Fibroblast of gingiva (primary cell): ENCODE measurements at places on chromosomes 2 and 18.

DNA sequence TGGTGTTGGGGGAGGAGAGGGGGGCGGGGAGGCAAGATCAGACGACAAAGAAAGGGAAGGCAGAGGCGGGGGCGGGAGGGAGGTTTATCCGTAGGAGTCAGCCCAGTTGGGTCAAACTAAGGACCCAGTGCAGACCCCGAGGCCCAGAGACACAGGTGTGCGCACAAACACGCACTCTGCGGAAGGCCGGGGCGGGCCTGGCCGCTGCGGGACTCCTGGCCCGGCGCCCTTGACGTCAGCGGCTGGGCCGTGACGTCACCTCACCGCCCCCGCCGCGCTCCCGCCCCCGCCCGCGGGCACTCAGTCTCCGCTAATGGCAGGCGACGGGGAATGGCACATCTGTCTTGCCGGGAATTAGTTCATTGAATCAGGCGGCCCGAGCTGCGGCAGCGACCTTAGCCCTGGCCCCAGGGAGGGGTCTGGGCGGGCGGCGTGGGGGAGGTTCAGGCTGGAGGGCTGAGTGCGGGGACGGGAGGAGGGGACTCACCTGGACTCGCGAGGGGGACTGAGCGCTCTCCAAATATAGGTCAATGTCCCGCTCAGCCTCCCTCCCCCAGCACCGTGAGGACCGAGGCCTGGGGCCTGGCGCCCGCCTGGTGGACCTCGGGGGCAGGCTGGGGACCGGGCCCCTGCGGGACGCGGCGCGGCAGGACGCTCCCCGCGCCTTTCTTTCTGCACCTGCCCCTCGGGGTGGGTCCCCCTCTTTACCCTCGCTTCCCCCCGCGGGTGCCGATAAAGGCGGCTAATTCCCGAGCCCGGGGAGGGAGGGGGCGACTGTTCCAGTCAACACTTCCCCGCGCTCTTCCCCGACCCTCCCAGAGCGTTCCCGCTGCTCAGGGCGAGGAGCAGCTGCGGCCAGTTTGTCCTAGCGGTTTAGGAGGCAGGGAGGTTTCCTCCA, 15.5 kb upstream of the ECEL1 start:
- no peak for DNase-seq

GRCh38 chr2:39642051-39642718, 23.5 kb upstream of the TMEM178A start:
- peak; percentile 38 for DNase-seq

DNA sequence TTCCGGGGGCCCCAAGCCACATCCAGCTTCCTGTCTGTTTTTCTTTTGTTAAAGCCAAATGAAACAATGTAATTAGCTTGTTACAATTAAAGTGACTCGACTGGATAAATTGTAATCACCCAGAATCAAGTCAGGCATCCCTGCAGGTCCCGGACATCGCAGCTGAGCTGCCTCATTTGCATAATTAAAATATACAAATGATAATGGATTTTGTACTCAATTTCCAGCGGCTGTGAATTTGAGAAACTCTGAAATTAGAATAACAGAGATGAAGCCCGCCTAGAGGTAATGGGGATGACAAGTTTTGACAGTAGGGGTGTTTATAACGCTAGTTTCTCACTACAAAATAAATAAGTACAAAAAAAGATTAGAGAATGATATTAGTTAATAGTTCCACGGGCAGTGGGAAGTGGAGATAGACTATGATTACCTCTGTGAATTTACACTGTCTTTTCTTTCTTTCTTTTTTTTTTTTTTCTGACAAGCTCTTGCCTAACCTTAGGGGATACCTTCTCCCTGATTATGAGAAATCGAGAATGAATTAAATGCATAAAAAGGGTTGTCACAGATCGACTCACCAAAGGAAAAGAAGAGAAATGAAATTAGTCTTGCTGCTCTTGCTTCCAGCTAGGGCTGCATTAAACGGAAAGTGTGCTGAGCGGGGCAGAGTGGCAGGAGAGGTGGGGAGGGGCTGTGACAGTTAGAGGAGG, 82.6 kb upstream of the SKOR2 start:
- no peak for DNase-seq

DNA sequence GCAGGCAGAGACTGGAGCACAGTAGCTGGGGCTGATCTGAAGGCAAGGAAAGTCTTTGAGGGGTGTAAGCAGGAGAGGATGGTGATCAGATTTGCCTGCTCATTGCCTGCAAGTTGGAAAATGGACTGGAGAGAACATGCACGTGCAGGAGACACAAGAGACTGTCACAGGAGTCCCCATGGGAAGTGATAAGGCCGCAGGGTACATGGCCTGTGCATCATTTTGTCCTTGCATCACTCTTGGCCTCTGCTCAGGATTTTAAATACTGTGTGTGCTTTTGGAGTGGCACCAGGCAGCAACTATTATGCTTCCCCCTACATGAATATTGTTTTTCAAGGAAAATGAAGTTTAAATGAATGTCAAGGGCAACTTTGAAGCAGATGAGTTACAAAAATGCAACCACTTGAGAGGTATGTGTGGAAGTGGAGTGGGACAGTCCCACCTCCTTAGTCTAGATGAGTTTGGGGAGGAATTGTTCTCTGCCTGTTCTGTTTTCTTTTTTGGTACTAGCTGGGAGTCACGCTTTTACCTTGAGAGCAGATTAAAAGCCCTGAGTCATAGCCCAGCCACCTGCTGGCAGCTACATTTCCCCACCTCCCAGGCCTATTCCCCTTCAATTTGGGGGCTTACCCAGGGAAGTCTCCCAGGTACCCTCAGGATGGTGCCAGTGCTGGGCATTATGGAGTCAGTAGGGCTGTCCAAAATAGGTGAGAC, 19.3 kb downstream of the MAPK4 start:
- no peak for DNase-seq

GRCh38 chr18:61929881-61930640, 37.3 kb upstream of the RNF152 start:
- DNase-seq: no peak

DNA sequence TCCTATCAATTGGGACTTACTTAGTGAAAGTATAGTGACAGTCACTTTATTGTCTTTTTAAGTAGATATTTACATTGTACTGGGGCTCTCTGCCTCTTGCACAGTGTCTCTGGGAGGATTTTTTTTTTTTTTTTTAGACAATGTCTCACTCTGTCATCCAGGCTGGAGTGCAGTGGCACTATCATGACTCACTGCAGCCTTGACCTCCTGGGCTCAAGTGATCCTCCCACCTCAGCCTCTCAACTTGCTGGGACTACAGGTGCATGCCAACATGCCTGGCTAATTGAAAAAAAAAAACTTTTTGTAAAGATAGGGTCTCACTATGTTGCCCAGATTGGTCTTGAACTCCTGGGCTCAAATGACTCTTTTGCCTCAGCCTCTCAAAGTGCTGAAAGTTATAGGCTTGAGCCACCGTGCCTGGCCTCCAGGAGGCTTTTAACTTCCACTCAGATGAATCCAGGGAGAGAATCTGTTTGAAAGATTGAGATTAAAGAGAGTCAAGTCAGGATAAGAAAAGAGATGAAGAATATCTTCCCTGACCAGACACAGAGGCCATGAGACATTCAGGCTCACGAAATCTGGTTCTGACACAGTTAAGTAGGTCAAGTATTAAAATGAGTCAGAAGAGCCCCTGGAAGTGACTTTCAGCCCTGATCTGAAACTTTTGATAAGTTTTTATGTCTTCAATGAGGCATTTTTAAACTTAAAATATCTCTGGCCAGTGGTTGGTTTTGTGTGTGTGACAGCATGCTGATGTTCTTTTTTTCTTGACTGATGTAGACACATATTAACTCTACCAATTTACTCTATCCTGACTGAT, 18.3 kb downstream of the ARHGEF33 start:
- DNase-seq: no peak

DNA sequence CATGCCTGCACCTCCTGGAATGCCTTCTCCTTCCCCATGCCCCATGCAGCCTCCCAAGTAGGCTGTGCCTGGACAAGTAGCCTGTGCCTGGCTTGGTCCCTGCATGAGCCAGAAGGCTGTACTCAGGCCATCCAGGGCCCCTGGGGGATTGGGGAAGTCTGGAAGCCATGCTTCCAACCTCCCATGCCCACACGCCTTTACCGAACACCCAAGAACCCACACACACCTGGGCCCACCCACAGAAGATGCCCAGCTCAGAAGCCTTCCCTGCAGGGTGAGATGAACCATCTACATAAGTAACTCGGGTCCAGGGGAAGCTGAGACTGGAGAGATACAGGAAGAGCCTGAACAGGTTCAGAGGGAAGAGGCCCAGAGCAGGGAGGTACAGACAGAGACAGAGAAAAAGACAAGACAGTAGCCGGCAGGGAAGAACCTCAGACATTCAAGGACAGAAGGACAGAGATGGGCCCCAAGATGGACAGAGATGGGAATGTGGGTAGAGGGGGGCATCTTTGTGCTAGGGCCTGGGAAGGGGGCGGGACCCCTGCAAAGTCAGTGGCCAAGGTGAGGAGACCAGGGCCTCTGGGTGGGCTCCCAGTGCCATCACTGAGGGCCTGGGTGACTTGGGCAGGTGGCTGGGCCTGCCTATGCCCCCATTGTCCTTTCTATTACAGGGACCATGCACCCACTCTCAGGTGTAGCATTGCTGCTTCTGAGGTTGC, 4.3 kb downstream of the BIN1 start:
- no peak for DNase-seq

DNA sequence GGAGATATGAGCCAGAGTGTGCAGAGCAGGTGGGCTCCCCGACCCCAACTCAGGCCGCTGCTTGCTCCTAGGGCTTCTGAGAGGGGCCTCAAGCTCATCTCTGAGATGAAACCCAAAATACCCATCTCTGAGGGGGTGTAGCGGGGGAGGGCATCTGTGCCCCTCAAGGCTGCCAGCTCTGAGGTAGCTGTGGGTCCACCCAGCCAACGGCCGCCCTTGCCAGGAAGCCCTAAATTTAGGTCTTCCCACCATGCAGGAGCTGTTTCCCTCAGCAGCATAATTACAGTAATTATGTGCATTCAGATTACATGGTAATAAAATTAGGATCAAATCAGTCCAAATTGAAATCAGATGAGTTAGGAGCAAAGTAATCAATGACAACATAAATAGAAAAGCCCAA, 97.8 kb upstream of the MCFD2 start:
- no peak for DNase-seq

DNA sequence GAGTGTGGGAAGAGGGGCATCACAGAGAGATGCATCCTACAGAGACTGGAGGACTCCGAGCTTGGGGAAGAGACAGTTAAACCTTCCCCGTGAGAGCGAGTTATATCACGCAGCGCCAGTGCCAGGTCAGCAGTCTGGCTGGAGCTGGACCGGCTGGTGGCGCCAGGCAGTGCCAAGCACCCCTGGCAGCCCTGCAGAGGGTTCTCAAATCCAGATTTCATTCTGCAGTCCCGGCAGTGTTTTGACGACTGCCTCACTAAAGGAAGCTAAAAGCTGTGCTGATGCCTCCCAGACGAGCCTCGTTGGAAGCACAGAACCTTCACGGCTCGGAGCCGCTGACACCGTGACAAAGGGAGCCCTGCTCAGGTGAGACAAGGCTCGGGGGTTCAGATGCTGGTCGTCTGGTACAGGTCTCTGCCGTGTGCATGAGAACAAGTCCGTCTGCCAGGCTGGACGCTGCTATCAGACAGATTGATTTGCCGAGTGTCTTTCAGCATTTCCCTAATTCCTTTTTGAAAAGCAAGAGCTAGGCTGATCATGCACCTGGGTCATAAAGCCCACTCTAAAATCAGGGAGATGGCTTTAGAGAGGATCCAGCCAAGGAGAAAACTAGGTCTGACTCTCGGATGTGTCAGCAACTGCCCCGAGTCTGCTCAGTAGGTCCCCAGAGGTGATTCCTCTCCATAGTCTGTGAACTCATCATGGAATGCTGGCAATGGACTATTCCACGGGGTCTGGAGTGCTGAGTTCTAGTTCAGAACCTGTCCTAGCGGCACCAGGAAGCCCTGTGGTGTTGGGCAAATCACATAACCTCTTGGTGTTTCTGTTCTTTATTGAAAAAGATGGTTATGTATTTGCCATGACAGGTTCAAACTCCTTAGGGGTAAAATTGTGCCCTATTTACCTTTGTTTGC, 240.6 kb downstream of the SOX11 start:
- no peak for DNase-seq

GRCh38 chr2:224915136-224915535, 127.1 kb downstream of the DOCK10 start:
- no peak for DNase-seq

GRCh38 chr2:25586726-25587144, 86.6 kb downstream of the DTNB start:
- DNase-seq: no peak

DNA sequence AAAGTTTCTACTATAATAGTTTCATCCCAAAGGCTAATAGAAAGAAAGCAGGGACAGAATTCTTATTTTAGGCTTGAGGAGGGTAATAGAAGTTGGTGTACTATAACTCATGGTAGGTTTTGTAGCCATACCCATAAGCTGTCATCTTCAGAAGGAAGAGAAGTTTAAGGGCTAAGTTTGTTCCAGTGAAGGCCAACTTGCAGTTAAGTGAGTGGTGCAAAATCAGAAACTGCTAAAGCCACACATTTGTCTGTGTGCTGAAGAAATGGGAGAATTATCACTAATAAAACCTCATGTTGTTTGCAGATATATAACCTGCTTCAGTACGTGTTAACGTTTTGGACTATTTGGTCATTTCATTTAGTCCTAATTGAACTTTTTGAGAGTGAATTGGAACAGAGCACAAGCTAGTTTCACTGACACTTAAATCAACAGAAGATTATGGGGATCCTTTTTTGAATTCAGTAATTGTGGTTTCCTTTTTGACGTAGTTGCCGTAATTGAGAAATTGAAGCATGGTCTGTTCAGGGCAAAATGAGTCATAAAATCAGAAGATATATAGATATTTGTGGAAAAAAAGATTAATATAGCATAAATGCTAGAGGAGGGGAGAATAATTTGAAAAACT, 69.1 kb downstream of the PHLPP1 start:
- no peak for DNase-seq

GRCh38 chr2:44753552-44754285, 187.8 kb upstream of the SIX3 start:
- DNase-seq: peak; percentile 74
